Sigmoid colon (tissue), 7 donors: ENCODE measurements at places on chromosomes 3 and 15. TPM values are rescaled to one million over a fixed set of nuclear protein-coding genes. Genes with fewer than 3 reads are reported as not detected.

The FAM174B gene
- total RNA-seq: 38.9 TPM

DNA sequence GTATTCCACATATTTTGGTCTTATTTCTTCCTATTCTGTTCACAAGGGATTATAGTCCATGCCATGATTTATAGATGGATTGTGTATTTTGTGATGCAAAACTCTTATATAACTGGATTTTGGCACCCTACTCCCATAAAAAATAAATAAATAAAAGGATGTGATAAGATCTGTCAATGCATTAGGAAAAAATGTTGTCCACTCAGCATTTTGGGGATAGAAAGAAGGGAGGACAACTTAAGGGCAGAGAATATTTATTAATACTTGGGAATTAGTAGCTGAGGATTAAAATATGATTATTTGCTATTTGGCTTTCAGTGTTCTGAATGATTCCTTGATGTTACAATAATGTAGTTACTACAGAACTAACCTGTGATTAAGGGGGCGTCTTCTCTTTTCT is 682.6 kb downstream of the ZBBX start:
- DNase-seq: no peak

The ZDHHC19 gene
- not detected for total RNA-seq

- no peak for DNase-seq
Measured at GRCh38 chr3:147411238-147411814, 2.2 kb downstream of the ZIC1 start.

GRCh38 chr15:46701346-46701745 is 1016.0 kb upstream of the SEMA6D start:
- DNase-seq: no peak

DNA sequence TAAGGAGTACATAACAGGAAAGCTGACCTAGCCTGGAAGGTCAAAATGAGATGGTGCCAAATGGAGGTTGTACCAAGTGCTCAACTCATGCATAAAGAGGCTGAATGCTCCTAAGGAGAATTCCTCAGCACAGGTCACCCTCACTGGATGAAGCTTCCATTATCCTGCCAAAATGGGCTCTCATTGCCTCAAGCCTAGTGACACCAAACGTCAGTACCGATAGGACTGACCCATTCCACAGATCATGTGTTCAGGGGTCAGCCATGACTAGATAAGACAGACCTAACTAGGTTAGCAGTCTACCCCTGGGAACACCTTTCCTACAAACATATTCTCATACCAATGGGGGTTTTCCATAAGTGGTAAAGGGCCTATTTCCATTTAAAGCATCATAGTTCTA is 160.7 kb downstream of the MEX3B start:
- no peak for DNase-seq

The DPPA2 gene
- not detected for total RNA-seq

DNA sequence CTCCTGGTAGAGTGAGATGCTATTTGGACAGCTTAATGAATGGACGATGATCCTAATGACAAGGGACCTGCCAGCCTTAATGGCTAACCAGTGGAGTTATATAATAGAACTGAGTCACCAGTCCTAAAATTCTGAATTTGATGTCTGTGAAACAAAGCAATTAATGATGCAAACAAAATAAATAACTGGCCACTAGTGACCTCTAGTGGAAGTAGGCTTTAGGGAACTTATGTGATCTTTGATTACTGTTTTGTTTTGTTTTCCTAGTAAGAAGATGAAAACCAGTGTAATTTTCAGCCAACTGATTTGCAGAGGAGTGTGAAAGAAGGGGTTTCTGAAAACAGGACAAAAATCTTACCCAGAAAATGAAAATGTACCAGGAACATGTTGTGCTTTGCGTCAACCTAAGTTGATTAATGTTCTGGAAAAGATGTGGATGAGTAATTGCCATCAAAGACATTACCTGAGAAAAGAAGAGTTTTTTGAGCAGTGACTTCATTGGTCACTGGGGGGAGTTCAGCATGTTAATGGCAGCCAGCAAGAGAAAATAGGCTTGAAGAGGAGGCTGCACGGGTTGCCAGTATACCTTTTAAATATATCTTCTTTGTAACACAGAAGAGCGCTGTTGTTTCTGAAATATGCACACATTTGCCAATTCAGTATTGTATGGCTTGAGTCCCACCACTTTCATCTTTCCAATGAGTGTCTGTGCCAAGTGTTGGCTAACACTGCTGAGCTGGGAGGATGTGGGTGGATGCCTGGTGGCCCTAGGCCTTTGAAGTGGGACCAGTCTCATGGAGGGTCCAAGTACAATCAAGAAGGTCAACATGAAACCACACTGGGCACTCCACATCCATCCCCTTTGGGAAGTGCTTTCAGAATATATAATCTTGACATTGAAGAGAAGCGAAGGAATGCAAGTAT is 9.3 kb downstream of the VEPH1 start:
- no peak for DNase-seq

DNA sequence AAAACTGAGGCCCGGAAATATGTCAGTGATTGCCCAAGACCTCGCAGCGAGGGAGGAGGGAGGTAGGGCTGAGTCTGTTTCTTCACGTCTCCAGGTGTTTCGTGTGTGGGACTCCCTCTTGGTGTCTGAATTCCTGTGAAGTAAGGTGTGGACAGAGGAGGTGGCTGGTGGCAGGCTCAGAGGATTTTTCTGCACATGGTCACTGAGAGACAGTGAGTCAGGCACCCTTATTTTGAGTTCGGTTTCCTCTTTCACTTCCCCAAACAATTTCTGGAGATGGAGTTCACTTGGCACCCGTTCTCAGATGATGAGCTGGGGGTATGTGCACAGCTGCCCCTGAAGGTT is 46.3 kb upstream of the VPS8 start:
- no peak for DNase-seq
